Stimulated activated CD8-positive, alpha-beta memory T cell treated with anti-CD3 and anti-CD28 coated beads, Interleukin-12 subunit alpha, Interleukin-12 subunit beta, amount 100 ng/mL, for 4 hours (primary cell): ENCODE measurements at places on chromosomes 6 and 20.

- no peak for DNase-seq
Measured at GRCh38 chr6:12014873-12015149, 2.7 kb downstream of the HIVEP1 start.

GRCh38 chr20:24701027-24701426 is 231.6 kb downstream of the SYNDIG1 start:
- DNase-seq: no peak

DNA sequence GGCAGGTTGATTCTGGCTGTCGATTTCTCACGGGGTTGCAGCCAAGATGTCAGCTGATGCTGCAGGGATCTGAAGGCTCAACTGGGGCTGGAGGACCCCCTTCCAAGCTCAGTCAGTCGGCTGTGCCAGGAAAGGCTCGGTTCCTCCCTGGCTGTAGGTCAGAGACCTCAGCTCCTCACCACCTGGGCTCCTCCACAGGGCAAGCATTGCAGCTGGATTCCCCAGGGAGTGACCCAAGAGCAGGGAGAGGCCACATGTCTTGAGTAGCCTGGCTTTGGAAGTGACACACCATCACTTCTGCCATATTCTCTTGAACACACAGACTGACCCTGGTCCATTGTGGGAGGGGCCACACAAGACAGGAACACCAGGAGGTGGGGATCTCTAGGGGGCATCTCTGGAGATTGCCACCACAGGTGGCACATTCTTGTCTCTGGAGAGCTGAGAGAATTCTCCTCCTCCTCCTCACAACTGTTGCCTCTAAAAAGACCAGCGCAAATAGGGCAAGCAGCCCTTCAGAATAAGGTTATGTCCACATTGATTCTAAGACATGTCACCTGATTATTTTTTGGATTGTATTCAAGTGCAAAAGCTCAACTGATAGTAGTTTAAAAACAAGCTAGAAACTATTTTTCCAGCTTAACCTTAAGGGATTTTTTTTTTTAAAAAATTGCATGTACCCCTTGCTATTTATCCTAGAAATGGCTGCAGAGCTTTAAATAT is 270.5 kb downstream of the NRN1 start:
- DNase-seq: no peak

DNA sequence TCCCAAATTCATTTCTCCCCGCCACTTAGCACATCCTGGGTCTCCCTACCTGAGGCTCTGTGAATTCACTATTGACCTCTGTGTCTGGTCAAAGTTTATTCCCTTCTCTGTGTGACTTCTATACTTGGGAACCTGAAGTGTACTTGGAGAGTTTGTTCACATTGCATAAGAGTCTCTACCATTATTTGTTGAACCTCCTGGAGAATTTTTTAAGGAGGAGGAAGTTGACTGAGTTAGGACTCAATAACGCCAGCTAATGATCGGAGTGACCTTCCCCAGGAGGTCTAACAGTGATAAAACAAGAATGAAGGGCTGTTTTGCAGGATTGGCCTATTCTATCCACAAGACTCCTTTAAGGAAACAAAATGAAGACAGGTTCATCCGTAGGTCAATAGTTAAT is 23.6 kb downstream of the STMND1 start:
- DNase-seq: no peak

GRCh38 chr6:136751522-136751956 is 40.7 kb downstream of the MAP3K5 start:
- DNase-seq: no peak

- no peak for DNase-seq
Measured at GRCh38 chr6:154106251-154106650, 67.2 kb downstream of the OPRM1 start.

GRCh38 chr6:10886691-10887502 is at the start of gene SYCP2L:
TSS of gene SYCP2L (plus strand) at chr6:10887052. CDS start at chr6:10887127, 75 bp downstream.
- no peak for DNase-seq

- no peak for DNase-seq
Measured at GRCh38 chr6:127291495-127291894, 24.8 kb downstream of the RNF146 start.

DNA sequence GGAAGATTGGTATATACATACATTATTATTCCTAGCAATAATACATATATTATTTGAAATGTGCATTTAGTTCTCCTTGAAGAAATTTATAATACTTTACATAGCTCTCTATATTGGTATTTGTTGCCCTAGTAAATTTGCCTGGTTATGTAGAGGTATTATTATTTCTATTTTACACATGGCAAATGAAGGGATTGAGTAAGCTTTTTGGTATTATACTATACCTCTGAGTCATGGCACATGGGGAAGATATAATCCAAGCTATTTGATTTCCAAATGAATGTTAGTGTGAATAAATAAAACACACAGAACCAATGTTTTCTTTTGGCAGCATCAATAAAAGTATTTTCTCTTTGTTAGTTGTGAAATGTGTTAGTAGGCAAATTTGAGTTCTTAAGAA is 409.6 kb upstream of the SLC35B3 start:
- DNase-seq: no peak

DNA sequence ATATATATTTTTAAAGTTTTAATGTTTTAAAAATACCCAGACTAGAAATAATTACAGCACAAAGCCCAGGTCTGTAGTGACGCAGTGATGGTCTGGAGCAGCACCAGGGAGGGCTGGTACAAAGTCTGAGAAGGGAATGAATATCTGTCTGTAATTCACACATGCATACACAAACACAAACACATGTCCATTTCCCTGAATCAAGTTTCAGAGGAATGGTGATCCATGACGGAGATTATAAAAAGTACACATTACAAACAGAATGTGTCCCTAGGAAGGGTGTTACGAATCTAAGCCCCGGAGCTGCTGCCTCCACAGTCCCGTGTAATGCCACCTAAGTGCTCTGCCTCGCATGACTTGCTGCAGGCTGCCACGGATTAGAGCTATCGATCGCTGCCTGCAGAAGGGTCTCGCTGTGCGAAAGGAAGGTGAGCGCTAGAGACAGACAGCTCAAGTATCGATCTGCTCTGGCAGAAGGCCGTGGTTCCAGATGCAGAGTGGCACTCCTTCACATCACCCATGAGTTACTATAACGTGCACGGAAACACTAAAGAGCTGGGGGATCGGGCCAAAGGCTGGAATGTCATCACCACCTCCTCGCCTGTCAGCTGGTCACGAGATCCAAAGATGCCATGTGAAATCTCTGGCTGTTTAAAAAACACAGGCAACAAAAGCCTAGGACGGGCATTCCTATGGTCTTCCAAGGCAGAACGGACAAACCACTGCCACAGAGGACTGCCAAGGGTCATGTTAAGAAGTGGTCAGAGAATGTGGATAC is 87.1 kb downstream of the INSM1 start:
- DNase-seq: no peak

GRCh38 chr6:128284128-128284527 is 236.3 kb downstream of the PTPRK start:
- no peak for DNase-seq

DNA sequence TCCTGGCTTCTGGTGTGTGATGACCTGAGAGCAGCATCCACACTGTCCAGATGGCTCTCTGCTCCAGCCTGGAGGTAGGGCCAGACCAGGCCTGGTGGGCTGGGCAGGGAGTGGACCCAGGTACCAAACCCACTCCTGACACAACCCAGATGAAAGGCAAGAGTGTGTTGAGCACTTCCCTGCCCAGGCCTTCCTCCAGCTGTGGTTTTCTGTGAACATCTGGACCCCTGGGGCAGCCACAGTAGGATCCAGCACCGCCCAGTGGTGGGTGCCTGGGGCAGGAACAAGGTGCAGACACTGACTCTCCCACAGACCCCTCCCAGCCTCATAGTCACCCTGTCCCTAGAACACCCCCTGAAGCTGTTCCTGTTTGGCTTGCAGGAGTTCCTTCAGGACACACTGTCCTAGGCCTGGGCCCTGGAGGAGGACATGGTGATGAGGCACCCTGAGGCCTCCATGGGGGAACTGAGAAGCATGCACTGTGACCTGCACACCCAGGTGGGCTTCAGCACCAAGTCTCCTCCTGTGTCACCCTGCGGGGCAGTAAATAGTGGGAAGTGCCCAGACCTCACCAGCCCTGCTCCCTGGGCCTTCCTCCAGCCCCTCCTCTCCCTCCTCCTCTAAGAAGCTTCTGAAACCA is 28.7 kb downstream of the UBD start:
- DNase-seq: no peak

- no peak for DNase-seq
Measured at GRCh38 chr6:143775336-143775735, 67.8 kb upstream of the LTV1 start.

DNA sequence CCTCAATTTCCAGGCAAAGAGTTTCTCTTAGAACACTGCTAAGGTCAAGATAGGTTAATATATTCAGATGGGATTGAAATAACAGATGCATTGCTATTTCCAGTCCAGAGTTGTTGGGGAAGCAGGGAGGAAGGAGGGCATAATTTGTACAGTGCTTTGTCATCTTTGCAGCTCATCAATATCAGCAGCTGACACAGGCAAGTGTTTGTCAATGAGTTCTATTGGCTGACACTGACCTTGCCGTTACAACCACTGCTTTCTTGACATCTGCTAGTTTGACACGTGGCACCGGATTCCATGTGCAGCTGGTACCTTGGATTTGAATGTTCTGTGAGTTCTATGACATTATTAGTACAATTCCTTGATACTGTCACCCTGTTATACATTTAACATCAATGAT is 28.0 kb upstream of the MLIP start:
- DNase-seq: no peak

DNA sequence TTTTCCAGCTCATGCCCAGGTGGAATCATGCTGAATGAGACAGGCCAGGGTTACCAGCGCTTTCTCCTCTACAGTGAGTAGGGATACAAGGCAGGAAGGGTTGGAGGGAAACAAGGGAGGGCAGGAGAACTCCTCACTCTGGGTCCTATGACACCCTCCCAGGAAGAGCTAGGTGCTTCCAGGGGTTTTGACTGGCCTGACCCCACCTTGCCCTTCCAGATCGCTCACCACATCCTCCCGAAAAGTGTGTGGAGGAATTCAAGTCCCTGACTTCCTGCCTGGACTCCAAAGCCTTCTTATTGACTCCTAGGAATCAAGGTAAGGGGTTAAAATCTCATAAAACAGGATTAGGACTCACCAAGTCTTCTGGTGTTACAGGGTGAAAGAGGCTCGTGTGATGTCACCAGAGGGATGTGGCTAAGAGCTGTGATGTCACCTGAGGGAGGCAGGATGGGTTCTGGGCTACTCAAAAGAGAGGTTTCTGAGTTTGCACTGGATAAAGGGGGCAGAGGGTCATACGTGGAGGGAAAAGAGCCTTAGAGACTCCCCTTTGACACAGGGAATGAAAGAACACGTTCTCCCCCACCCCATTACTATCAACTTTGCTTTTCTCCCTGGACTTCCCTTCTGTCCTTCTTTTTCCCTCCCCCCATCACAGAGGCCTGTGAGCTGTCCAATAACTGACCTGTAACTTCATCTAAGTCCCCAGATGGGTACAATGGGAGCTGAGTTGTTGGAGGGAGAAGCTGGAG is 1.9 kb downstream of the APOM start:
- no peak for DNase-seq

DNA sequence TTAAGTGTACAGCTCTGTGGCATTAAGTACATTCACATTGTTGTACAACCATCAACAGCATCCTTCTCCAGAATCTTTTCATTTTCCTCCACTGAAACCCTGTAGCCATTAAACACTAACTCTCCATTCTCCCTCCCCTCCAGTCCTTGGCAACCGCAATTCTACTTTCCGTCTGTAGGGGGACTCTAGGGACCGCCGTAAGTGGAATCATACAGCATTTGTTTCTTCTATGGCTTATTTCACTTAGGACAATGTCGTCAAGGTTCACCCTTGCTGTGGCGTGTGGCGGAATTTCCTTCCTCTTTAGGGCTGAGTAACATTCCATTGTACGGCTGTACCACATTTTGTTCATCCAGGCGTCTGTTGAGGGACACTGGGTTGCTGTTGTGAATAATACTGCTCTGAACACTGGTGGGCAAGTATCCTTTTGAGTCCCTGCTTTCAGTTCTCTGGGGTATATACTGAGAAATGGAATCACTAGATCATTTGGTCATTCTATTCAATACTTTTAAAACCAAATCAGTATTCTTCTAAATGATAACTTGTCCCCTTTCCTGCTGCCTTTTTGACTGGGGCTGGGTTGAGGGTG is 50.7 kb downstream of the PPP1R3G start:
- peak; percentile 15 for DNase-seq

DNA sequence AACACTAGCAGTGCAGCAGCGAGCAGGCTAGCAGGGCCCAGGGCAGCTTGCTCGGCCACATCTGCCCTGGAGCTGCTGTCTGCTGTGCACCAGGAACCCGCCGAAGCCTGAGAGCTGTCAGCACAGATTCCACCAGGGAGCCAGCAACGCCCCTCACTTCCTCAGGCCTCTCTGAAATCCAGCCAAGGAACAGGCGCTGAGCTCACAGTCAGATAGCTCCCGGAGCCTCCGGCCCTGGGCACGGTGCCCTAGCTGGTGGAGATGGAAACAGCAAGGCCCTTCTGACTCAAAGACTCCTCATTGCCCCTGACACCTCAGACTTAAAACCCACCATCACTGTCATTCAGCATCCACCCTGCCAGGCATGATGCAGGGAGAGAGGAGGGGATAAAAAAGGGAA is 839.4 kb downstream of the MAFB start:
- no peak for DNase-seq

DNA sequence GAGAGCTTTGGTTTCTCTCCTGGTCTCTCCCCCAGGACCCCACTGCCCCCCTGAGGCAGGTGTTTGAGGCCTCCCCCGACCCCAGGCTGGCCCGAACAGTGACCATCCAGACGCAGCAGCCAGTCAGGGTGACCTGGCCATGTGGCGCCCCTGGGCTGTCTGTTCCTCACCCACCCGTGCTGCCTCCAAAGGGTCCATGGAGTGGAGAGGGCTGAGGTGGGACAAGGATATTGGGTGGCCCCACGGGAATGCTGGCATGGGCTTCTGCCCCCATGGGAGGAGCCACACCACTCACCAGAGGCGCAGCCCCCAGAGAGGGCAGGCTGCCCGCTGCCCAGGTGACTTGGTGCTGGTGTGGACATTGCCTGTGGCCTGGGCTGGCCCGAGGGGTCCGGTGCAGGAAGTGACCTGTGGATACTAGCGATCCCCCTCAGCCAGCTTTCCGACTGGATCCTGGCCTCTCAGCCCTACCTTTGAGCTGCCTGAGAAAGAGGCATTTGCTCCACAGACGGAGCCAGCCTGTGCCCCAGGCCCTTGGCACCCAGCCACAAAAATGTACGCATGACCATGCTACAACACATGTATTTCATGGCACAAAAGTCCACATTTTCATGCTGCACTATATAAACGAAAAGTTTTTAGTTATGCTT is 50.8 kb downstream of the BCAS4 start:
- no peak for DNase-seq
